GM20000 (cell line): ENCODE measurements at places on chromosomes 7 and 10.

DNA sequence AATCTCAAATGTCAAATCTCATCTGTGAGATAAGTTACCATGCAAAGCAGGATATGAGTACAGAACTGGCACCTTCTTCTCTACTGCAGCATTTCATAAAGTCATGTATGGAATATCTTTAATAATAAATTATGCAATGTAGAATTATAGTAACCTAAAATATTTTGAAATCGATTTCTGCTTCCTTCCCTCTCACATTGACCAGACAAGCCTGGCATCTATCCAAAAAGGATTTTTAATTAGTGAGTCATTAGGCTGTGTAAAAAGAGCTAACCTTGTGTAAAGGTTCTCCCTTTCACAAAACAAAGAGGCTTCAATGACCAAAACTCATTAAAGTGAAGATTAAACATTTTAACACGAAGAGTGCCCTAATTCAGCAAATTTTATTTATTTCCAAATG, 48.8 kb upstream of the EXOC6 start:
- DNase-seq: no peak

DNA sequence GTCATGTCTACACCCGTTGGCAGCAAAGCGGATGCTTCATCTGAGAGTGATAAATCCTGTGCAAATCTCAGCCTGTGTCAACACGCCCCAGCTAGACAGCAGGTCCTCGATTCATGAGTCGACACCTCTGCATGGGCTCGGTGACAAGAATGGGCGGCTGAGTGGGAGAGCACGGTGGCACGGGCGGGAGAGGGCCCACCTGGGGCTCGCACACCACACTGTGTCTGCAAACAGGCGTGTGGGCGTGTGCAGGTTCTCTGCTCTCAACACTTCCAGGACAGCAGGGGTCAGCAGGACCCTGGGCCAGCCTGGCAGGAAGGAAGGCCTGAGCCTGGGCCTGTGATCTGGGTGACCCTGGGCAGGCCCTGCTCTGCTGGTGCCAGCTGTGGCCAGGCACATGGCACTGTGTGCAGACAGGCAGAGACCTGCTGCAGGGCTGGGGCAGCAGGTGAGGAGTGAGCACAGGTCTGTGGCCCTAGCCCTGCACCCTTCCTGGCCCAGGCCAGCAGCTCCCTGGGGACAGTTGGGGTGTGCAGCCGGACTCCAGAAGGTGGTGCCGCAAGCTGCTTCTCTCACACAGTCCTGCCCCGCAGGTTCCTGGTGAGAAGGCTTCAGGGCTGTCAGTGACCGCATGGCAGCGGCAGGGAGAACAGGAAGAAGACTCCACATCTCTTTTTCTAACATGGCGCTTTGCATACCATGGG, 216.4 kb downstream of the ELFN1 start:
- no peak for DNase-seq

DNA sequence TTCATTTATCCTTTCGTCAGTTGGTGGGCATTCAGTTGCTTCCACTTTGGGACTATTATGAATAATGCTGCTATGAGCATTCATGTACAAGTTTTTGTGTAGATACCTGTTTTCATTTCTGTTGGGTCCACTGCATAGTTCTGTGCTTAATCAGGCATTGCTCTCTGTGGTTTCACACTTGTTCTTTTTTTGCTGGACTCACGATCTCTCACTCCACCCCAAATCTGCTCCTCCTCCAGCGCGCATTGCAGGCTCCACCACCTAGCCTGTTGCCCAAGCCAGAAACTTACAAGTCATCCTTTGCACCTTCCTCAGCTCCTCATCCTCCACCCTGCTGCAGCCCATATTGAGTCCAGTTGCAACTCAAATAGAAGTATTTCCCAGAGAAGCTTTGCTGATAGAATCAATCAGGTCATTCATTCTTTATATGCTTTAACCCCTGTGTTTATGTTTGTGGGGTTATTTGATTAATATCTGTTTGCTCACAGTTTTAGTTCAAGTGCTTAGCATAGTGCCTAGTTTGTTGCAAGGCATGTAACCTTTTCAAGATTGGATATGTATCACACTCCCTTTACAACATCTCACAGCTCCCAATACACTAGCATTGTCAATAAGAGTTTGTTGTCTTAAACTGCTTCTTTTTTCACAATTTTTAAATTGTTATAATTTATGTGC, 16.6 kb upstream of the AFAP1L2 start:
- no peak for DNase-seq

- no peak for DNase-seq
Measured at GRCh38 chr7:83684928-83685327, 36.0 kb upstream of the SEMA3E start.

- no peak for DNase-seq
Measured at GRCh38 chr7:5613607-5614006, 167.9 kb downstream of the RNF216 start.

GRCh38 chr7:142053988-142054387, 57.5 kb upstream of the MGAM2 start:
- no peak for DNase-seq

- DNase-seq: no peak
Measured at GRCh38 chr7:46239846-46240245, 318.8 kb upstream of the IGFBP3 start.
